ENCODE measurements at places on chromosomes 4 and X.
A peak's percentile ranks its signal among the peaks of the same experiment; 100 is the strongest.

DNA sequence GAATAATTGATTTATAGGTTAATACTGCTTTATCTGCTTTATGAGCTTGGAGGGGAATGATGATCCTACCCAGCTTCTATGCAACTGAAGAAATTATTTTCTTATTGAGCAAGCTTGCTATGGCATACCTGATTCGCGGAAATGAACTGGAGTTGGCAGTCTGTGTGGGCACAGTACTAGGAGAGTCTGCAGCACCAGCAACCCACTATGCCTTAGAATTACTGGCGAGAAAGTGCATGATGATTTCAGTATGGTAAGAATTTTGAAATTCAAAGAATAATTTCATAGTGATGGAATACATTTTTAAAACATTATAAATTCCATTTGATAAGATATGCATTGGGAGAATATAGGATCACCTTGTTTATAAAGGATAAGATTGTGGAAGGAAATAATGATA is 32.3 kb downstream of the SPATA4 start:
- no peak for DNase-seq

DNA sequence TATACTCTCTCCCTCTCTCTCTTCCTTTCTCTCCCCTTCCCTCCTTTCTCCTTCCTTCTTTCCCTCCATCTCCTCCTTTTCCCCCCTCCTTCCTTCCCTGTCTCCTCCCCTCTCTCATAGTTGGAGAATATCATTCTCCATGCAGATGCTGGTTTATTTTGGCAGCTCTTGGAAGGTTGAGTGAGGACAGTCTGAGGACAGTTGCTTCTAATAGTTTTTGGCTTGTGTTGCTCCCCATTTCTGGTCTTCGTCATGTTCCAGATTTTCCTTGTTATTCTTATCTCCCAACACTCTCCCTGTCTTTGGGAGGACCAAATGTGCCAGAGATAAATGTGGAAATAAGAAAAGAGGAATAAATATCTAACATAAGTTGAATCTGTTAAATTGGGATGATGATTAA is 263.0 kb downstream of the FRMPD4 start:
- DNase-seq, result no peak

DNA sequence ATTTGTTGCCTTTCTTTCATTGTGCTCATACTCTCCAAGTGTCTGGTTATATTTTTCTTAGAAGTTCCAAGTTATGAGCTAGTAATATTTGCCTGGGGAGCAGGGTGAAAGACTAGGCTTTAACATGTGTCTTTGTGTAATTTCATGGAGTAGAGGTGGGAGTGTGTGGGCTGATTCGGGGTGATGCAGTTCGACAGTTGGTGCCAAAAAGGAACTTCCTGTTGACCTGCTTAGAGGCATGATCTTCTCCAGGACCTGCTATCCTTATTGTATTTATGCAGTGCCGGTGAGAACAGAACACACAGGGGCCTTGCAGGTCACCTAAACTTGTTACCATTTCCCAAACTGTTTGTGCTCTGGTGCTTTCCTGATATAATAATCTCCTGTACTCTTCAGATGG is 21.2 kb downstream of the USP53 start:
- DNase-seq, result no peak

GRCh38 chrX:19611636-19612376 is 96.5 kb upstream of the MAP3K15 start:
- no peak for DNase-seq

DNA sequence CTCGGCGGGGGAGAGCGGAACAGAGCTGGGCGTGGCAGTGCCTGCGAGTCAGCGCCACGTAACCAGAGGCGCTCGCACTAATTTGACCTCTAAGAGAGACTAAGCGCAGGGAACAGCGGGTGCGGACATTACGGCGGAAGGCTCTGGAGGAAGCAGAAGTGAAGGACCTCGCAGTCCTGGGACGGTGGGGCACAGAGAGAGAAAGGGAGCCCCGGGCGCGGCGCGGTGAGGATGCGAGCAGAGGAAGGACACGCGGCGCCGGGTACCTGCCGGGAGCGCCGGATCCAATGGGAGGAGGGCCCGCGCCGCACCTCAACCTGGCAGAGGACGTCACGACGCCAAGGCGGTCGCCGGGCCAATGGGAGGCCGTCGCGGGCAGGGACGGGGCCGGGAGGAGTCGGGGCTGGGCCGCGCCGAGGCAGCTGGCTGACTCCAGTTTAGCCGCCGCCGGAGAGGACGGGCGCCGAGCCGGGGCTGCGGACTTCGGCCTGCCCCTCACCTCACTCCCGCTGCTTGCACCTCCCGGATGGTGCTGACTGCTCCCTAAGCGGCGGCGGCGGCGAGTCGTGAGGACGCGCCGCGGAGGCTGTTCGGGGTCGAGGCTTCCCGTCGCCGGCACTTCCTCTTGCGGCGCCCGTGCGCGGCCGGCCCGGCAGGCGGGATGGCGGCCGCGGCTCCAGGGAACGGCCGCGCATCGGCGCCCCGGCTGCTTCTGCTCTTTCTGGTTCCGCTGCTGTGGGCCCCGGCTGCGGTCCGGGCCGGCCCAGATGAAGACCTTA is at the start of gene TMEM165:
TSS of gene TMEM165 (plus strand) at position 429 of the 779 bp plus-strand sequence. CDS start at position 662, 233 bp downstream.
- peak; percentile 94 for DNase-seq

GRCh38 chr4:36322921-36323354 is 41.5 kb downstream of the DTHD1 start:
- DNase-seq, result no peak

DNA sequence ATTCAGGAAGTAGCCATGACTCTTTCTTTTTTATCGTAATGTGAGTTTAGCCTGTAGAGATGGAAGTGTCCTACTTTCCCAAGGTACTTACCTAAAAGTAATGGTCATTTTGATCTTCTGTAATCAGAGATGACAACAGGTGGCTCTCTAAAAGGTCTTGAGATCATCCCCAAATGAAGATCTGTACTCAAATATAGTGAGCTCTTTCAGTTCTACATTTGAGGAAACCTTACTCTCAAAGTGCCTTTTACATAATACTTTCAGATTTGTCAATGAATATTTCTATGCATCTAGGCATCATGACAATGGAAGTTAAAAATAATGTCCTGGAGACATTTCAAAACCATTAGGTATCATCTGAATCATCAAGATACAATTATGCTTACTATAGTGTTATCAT is 17.2 kb upstream of the MND1 start:
- DNase-seq, result no peak

DNA sequence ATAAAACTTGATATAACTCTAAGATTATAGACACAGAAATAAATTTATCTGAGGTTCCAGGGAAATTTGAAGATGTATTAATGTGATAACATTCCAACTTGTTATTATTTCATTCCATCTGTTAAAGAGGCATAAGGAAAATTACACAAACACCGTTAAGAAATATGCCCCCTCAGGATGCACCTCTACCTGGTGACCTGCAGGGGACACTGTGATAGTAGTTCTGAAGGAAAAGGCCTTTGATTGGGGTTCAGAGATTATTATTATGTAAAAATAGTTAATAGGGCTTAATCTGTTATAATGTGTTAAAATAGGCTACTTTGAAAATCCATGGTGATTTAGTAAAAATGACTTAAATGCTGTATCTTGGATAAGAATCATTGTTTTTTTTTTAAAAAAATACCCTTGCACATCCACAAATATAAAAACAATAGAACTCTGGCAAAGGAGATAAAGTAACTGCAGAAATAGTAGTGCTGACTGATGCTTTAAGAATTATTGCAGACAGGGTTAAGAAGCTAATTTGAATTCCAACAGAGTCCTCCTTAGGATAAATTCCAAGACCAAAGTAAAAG is 6.1 kb upstream of the ABRAXAS1 start:
- DNase-seq, result no peak

DNA sequence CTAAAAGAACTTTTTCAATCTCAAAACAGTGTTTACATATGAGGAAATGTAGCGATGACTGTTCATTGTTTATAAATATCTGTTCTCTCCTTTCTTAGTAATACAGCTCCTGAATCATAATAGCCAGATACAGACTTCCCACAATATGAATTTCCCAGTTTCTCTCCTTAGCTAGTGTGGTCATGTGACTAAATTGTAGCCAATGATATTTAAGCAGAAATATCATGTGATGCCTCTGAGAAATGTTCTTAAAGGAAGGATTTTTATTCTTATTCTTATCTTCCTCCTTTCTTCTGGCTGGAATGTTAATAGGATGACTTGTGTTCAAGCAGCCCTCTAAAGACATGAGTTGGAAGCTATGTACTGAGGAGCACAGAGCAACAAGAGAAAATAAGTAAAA is 383.7 kb upstream of the ATOH1 start:
- no peak for DNase-seq

DNA sequence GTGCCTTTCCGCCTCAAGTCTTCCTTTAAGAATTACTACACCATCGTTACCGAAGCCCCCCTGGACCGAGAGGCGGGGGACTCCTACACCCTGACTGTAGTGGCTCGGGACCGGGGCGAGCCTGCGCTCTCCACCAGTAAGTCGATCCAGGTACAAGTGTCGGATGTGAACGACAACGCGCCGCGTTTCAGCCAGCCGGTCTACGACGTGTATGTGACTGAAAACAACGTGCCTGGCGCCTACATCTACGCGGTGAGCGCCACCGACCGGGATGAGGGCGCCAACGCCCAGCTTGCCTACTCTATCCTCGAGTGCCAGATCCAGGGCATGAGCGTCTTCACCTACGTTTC is 2.2 kb downstream of the PCDH10 start:
- no peak for DNase-seq

DNA sequence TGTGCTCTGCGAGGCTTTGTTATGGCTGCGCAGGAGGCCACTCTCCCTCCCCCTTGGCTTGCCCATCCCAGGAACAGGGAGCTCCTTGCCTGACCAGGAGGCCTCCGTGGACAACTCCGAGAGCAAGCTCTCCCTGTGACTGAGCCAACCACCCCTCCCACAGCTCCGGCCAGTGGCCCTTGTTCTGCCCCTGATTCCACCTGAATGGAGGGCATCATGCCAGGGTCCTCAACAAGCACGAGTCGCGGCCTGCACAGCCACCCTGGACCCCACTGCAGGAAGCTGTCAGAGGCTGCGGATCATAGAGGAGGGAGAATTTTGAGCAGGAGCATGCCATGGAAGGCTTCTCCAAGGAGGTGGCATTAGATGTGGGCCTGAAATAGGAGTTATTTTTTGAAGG is 44.8 kb upstream of the GRPEL1 start:
- DNase-seq, result no peak

- DNase-seq, result no peak
Measured at GRCh38 chrX:54415534-54416350, 24.5 kb upstream of the TSR2 start.

- no peak for DNase-seq
Measured at GRCh38 chr4:149973181-149973580, 105.1 kb upstream of the DCLK2 start.

- DNase-seq, result no peak
Measured at GRCh38 chr4:128823025-128823661, 13.6 kb downstream of the JADE1 start.

- DNase-seq, result no peak
Measured at GRCh38 chrX:111180750-111181240, 84.8 kb downstream of the PAK3 start.

DNA sequence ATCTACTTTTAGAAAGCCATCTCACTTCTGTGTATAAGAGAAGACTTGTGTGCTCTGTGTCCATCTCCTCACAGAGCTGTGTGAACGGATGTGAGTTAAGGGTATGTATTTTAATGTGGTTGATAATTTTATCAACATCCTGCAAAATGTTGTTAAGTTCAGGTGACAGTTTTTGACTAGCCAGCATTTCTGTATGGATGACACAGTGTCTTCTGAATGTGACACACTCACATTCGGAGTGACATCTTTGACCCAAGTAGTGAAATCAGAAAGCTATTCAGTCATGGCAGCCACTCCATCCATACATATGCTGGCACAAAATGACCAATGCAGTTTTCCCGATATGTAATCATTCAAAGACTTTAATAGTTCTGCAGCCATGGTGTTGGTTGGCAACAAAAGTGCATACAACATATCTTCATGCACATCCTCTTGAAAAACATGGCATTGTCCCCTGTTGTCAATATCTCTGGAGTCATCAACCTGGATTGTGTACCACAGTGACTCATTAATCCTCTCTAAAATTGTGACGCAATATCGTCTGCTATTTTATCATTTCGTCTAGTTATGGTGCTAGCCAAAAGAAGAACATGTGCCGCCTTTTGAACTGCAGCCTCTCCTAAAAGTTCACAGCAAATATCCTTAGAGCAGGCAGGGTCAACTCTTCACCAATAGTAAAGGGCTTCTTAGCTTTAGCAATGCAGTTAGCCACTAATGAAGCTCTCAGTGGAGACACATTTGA is 6.8 kb upstream of the FGF2 start:
- DNase-seq, result no peak

DNA sequence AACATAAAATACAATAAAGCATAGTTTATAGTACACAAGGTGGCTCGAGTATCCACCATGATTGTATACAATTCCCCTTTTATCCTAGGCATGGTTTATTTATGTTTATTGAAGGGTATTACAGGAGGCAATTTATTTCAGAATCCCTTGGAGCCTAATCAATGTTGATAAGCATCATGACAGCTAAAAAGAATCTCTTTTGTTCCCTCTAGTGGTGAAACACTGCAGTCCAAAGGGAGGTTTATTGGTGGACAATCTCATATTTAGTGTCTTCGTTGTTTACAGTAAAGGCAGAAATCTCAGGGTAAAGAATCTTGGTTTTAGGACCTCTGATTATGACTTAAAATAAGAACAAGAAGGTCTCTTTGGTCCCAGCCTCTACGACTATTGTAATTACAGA is 1712.5 kb downstream of the C4orf33 start:
- no peak for DNase-seq

DNA sequence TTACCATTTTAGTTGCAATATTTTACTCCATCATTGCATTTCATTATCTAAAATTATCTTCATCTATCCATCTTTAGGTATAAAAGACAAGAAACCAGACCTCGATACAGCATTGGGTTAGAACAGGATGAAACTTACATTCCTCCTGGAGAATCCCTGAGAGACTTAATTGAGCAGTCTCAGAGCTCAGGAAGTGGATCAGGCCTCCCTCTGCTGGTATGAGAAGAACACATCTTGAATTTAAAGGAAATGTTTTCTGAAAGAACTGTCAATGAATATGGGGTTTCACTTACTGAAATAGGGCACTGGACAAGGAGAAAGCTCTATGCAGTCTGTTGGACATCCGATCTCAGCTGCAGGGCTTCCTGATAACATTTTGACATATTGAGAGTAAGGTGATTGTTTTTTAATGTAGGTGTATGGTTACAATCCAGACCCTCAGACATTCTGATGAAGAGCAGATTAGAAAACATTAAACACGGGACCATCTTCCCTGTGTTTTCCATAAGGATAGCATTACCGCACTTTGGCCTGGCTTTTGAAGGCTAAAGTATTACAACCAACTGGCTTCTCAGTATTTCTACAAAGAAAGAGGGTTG is 367.2 kb downstream of the BMPR1B start:
- no peak for DNase-seq

GRCh38 chr4:103626296-103626695 is 93.5 kb downstream of the TACR3 start:
- DNase-seq, result no peak

- peak; percentile 6 for DNase-seq
Measured at GRCh38 chrX:68018248-68019203, 414.8 kb downstream of the OPHN1 start.

GRCh38 chr4:185548587-185548986 is 13.3 kb upstream of the PDLIM3 start:
- DNase-seq, result no peak

- no peak for DNase-seq
Measured at GRCh38 chr4:95472534-95472933, 76.2 kb downstream of the UNC5C start.
